NCI-H69 (cell line): ENCODE measurements at places on chromosomes 6 and 20.

DNA sequence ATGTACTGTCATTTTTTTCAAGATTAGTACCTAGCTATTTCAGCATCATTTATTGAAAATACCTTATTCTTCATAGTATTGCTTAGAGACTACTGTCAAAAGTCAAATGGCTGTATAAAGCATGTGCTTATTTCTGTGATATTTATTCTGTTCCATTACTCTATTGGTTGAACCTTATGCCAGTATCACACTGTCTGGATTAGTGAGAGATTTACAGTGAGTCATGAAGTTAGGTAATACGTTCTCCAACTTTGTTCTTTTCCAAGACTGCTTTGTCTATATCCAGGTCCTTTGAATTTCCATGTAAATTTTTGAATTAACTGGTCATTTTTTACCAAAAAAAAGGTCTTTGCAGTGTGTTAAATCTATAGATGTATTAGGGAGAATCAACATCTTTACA, 18.6 kb upstream of the RNF217 start:
- DNase-seq, result no peak

GRCh38 chr20:59253325-59253724, 47.1 kb upstream of the EDN3 start:
- no peak for DNase-seq

DNA sequence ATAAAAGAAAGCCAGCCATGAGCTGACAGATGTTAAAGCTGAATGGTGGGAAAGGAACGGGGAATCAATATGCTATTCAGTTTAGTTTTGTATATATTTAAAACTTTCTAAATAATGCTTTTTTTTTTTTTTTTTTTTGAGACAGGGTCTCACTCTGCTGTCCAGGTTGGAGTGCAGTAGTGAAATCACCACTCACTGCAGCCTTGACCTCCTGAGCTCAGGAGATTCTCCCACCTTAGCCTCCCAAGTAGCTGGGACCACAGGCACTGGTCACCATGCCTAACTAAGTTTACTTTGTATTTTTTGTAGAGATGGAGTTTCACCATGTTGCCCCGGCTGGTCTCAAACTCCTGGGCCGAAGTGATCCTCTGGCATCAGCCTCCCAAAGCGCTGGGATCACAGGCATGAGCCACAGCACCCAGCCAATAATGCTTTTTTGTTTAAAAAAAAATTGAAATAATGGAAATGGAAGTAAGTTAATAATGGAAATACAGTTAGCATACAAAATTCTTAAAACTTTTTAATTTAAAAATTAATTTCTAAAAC, 19.1 kb downstream of the EPB41L2 start:
- DNase-seq, result no peak

- DNase-seq, result no peak
Observed at GRCh38 chr6:169024047-169024660, 229.5 kb downstream of the THBS2 start.

- no peak for DNase-seq
Observed at GRCh38 chr6:12709116-12709515, 7.5 kb upstream of the PHACTR1 start.

DNA sequence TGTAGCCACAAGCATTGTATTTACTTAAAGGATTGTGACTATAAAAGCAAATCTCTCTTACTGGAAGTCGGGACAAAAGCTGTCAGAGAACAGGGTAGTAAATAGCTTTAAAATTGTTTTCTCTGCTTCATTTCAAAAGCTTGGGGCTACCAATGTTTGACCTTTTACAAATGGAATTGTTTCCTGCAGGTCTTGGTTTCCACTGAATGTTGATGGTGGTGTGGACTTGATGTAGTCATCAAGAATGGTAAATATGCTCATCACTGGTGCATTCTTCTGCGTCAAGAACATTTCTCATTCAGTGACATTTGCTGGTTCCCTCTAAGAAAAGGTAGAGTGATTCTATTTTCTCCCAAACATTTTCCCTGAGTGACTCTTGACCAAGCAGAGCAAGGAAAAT, 435.4 kb upstream of the KHDRBS2 start:
- DNase-seq, result no peak

DNA sequence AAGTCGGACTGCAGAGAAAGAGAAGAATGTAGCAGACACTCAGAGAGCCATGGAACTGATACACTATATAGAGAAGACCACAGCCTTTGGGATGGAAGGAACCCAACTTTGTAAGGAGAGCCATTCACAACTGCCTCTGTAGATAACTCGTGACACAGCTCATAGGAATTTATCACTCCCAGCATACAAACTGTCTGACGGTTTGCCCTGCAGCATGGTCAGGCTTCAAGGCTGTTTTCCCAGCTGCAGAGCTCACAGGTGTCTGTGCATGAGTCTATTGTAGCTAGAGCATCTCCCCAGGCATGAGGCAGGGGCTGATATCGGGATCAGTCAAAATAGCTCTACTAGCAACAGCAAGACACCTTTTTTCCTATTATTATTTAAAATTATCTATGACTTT, 130.5 kb upstream of the DTNBP1 start:
- no peak for DNase-seq

- peak; percentile 79 for DNase-seq
Observed at GRCh38 chr6:12233693-12234571, 56.2 kb upstream of the EDN1 start.
